RWPE1 (cell line): ENCODE measurements at places on chromosomes 2 and 18.
A peak's percentile ranks its signal among the peaks of the same experiment; 100 is the strongest.

GRCh38 chr2:232242316-232242715 lies 136.2 kb upstream of the ALPP start:
- DNase-seq, result no peak

- no peak for DNase-seq
Measured at GRCh38 chr2:66899109-66899508, 464.2 kb downstream of the MEIS1 start.

DNA sequence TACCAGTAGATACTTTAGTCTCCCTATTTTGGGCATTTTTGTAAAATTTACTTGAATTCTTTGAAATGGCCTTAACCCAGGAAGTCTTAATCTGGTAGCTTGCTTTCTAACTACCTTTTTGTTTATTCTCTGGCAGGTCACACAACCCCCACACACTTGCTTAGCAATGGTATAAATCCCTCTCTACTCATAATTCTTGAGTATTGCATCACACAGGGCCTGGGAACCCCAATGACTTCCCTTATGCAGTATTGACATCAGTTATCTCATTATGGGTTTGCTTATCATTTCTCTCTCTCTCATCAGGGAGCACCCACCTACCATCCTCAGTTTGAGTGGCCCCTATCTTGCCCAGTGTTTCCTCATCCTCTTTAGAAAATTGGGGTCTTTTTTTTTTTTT lies 207.1 kb downstream of the KCNS3 start:
- no peak for DNase-seq

GRCh38 chr2:240477916-240478315 lies 42.5 kb downstream of the GPC1 start:
- no peak for DNase-seq

DNA sequence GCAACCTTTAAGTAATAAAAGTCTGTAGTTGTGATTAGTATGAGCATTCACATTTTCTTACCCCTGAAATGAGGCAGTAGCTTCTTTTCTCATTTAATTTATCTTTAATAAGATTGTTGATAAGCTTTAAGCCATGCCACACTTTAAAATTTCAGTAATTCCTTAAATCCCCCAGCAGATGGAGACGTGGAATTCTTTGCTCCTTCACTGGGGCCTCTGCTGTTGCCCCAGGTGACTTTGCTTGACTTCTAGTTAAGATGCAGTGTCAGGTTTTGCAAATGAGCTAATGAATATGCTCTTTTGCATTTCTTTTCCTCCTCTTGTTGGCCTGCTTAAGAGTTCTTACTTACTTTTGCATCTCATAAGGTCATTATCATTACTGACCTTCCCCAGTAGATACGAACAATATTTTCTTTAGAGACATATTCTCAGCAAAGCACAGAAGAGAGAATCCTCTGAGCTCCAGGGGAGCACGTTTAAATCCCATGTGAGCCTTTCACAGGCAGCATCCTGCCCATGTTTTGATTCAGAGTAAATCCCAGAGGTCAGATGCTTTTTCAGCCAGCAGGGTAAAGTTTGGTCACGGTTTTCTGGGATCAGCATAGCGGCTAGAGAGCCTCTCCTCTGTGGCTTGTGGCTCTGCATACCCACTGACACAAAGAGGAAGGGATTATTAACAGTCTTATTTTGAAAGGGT lies 222.9 kb downstream of the PTPRM start:
- DNase-seq, result peak; percentile 44

DNA sequence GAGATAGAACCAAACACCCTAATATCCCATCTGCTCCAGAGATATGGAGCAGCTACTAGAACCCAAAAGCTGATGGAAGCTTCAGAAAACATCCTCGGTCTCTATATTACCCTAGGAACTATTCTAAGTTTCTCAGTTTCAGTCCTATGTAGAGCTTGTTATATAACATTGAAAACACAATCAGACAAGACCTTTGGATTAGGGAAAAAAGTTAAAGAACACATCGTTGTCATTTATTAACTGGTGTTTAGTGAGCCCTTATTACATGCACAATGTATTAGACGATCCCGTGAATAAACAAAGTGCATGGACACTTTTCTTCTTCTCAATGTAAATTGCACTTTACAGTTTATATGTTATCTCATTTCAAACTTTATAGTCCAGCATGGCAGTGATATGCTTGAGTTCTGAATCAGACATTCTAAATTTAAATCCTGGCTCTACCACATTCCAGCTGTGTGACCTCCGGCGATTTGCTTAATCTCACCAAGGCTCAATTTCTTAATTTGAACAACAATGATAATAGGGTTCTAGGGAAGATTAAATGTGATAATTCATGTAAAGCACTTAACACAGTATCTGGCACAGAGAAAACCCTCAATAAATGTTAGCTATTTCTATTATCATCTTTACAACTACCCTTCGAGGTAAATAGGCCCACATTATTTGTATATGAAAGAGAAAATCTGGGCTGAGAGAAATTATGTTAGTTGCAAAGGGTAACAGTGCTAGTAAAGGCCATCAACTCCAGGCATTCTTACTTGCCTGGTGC lies 83.6 kb upstream of the PIK3C3 start:
- peak; percentile 2 for DNase-seq
